ENCODE measurements at places on chromosomes 12 and 14.

DNA sequence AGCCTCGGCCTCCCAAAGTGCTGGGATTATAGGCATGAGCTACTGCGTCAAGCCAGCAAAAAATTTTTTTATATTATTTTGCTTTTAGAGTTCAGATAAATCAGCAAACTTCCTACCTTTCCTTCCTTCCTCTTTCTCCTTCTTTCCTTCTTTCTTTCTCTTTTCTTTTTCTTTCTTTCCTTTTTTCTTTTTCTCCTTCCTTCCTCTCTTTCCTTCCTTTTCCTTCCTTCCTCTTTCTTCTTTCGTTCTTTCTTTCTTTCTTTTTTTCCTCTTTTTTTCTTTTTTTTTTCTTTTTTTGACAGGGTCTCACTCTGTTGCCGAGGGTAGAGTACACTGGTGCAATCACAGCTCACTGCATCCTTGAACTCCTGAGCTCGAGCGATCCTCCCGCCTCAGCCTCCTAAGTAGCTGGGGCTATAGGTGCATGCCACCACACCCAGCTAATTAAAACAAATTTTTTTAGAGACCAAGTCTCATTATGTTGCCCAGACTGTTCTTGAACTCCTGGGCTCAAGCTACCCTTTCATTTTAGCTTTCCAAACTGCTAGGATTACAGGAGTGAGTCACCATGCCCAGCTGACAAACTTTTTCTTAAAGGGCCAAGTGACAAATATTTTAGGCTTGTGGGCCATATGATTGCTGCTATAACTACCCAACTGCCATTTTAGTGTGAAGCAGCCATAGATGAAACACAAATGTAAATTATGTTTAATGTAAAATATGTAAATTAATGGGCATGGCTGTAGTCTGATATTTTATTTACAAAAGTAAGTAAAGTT lies 7.1 kb upstream of the WASHC4 start:
- no peak for DNase-seq

- DNase-seq, result no peak
Measured at GRCh38 chr12:59164991-59165718, 244.9 kb upstream of the LRIG3 start.

GRCh38 chr12:111775205-111776193 lies 8.8 kb downstream of the ALDH2 start:
- no peak for DNase-seq

DNA sequence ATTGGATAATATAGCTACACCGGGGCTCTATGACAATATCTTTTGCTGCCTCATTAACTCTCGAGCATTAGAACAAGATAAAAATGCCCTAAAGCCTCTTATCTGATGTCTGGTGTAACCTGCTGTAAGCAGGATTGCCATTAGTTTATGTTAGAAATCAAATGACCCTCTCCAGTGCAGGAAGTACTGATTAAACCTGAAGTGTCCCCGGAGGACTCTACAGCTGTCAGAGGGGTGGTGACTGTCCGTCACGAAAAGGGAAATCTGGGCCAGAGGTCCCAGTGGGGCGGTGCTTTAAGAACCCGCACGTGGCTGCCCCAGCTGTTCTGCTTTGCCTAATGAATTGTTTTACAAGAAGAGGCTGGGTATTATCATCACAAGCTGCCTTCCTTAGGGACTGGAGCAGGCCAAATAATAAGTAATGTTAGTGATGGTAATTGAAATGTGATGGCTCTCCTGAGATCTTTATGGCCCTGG lies 55.7 kb downstream of the LIN52 start:
- no peak for DNase-seq

DNA sequence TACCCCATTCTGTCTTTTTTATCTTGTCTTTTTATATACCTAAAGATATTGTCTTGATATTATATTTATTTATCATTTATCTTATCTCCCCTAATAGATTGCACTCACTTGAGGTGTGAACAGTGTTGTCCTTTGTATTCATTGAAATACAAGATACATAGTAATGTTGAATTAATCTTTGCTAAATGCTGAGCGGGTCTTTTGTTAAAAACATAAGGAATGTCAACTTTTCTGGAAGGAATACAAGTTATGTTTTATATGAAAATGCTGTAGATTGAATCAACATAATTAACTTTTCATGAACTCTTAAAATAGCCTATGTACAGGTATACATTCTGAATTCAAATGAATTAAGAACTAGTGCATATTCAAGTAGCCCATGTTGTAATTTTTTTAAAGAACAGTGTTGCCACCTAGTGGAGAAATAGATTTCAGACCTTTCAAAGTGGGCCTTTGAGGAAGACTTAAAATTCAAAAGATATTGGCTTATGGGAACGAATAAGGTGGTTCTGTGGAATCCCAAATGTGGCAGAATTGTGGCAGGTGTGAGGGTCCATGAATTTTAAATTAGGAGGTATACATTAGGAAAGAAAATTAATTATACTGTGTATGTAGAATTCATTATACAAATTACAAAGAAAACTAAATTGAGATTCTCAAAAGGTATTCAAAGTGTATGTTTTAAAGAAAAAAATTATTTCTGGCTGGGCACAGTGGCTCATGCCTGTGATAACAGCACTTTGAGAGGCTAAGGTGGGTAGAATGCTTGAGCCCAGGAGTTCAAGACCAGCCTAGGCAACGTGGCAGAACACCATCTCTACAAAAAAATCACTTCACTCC lies 19.1 kb downstream of the BBOF1 start:
- no peak for DNase-seq

- no peak for DNase-seq
Measured at GRCh38 chr12:5038781-5039311, 4.8 kb upstream of the KCNA5 start.

DNA sequence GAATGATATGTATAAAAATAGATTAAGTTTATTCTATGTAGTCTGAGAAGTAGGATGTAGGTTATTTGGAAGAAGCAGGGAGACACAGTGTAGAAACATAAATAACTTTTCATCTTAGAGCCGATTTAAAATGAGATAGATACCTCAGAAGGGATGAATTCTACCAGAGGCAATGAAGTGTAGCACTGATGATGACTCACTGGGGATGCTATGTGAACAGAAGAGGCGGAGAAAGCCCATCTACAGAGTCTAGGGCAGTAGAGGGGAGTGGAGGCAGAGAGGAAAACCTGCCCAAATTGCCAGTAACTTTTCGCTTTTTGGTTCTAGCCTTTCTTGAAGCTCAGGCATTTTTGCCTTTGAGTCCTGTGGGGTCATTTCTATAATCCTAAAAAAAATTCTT lies 451.8 kb downstream of the ATP23 start:
- no peak for DNase-seq

- no peak for DNase-seq
Measured at GRCh38 chr12:53182903-53183302, 2.2 kb upstream of the CSAD start.

GRCh38 chr14:94665544-94665943 lies 53.4 kb downstream of the SERPINA3 start:
- no peak for DNase-seq

DNA sequence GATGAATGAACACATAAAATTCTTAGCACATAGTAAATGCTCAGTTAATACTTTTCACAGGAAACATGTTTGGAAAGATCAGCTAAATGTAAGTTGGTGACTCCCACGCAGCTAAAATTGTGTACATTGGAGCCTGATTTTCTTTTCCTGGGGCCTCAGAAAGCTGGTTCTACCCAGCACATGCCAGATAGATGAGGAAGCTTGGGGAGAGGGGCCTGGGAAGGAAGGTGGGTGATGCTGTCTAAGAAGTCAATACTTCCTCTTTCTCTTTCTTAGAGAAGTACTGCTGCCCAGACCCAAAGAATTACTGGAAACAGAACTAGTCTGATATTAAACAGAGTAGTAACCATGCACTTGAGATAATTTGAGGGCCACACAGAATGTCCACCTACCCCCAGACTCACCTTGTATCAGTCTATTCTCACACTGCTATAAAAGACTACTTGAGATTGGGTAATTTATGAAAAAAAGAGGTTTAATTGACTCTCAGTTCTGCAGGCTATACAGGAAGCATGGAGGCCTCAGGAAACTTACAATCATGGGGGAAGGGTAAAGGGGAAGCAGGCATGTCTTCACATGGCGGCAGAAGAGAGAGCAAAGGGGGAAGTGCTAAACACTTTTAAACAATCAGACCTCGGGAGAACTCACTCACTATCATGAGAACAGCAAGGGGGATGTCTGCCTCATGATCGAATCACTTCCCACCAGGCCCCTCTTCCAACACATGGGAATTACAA lies 123.3 kb upstream of the MED13L start:
- no peak for DNase-seq

DNA sequence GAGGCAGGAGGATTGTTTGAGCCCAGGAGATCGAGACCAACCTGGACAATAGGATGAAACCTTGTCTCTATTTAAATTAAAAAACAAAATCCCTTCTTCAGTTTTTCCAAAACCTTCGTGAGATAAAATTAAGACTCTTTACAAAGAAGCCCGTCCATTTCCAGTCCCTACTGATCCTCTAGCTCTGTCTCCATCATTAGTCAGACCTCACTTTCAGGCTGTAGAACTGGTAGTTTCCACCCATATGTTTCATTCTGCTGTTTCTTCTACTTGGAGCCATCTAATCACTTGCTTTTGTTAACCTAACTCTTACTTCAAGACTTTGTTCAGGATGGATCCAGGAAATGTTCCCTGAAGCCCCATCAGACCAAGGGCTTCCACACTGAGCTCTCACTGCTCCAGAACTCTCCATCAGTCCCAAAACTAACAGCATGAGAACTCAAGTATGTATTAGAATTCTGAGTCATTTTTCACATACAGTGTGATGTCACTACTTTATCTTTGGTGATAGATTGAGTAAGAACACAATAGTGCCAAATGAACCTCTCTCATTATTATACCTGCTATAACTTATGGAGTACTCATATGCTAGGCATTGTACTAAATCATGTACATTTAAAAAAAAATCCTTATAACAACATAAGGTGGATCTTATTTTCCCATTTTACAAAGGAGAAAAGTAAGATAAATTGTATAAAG lies 90.8 kb downstream of the PRICKLE1 start:
- no peak for DNase-seq

DNA sequence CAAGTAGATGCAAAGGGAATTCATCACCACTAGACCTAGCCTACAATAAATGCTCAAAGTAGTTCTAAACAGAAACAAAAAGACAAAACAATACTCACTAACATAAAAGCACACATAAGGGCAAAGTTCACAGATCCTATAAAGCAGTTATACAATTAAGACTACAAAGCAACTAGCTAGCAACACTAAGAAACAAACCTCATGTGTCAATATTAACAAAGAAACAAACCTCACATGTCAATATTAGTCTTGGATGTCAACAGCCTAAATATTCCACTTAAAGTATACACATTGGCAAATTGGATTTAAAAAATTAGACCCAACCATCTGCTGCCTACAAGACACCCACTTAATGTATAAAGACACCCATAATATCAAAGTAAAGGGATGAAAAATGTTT lies 152.7 kb downstream of the KCNK10 start:
- no peak for DNase-seq

DNA sequence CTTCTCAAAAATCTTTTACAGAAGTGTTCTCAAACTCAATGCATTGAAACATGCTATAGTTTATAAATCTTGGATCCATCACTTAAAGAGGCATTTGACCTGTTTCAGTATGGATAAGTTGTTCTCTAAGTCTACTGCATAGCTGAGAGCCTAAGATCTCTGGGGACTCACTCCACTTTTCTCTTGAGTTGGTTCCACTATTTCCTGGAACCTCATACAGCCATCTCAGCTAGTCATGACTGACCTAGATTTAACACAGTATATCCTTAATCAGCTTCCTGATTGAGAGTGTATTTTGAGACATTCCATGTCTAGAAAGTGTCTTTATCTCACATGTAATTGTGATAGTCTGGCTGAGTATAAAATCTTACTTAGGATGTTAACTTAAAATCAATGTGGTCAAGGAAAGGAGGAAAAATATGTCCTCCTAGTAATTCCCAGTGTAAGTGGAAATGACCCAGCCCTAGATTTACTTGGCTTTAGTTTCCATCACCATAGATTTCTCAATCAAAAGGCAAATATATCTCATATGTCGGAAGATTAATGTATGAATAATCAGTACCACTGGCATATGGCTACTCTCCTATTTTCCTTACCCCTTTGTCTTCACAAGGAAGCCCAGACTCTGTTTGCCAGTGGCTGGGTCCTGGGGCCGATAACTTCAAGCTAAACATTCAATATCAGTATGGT lies 61.9 kb downstream of the KICS2 start:
- no peak for DNase-seq

GRCh38 chr12:1836854-1837421 lies 16.6 kb downstream of the LRTM2 start:
- DNase-seq, result no peak

- DNase-seq, result no peak
Measured at GRCh38 chr12:3821441-3821840, 51.8 kb downstream of the PARP11 start.

DNA sequence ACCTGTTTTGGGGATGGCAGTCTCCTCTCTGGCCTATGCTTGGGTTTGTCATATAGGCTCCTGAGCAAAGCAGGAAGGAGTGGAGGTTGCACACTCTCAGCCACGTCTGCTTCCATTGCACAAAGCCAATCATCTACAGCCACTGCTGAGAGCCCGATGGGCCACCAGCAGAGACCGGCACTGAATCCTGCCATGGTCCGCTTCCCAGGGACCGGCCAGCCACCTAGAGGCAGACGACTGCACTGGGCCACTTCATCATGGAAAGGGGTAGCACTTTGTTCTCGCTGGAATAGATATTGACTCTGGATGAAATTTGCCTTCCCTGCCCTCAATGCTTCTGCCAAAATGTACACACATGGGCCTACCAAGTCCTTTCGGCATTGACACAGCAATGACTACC lies 22.3 kb downstream of the DLK1 start:
- DNase-seq, result no peak

DNA sequence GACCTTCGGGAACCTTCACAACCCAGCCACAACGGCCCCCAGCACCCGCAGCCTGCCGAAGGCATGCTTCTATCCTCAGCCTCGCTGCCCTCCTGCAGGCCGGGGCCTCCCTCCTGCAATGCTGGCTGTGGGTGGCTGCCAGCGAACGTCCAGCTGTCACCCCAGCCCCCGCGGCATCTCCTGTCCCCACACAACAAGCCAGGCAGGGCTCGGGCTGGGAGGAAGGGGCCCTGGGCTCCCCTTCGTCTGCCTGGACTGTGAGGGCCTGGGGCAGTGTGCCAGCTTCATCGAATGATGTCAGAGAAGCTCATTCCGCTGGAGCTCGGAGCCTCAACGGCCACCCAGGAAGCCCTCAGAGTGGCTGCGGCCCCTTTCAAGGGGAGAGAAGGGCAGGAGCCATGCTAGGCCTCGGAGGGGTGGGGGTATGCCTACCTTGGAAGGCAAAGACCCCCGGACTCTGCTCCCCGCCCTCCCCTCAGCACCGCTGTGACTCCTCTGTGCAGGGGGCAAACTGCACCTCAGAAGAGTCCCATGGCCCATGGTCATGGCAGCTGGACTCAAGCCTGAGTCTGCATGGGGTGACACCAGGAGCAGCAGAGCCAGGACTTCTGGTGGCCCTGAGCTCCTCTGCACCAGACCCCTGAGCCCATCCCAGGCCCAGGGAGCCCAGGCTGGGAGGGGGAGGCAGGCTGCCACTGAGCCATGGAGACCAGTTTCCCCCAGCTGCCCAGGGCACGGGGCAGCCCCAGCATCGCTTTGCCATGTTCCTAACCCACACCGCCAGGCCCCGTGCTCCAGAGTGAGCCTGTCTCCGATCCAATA lies 24.7 kb upstream of the C14orf180 start:
- no peak for DNase-seq

- DNase-seq, result peak; percentile 71
Measured at GRCh38 chr14:102314242-102315011, 5.1 kb upstream of the ZNF839 start.
